ENCODE measurements at places on chromosomes 2 and 18.

DNA sequence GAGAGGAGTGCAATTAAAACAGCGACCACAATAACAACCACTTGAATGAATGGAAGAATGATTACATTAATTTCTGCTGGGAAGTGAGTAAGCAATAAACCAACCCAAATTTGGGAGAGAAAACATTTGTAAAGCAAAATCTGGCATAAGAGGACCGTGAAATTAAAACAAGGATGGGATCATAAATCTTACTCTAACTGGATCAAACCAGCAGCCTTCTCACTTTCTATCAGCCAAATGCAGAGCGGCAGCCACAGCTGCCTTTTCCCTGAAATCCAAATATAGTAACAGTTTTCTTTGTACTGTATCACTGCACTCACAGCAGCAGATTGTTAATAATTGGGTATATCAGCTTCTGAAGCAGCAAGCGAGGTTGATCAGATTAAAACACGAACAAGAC is 245.2 kb upstream of the REG3G start:
- no peak for DNase-seq

GRCh38 chr2:95354925-95355324 is 47.6 kb upstream of the FAHD2A start:
- DNase-seq = no peak

- DNase-seq = no peak
Observed at GRCh38 chr2:69067026-69067630, 54.1 kb downstream of the ANTXR1 start.

DNA sequence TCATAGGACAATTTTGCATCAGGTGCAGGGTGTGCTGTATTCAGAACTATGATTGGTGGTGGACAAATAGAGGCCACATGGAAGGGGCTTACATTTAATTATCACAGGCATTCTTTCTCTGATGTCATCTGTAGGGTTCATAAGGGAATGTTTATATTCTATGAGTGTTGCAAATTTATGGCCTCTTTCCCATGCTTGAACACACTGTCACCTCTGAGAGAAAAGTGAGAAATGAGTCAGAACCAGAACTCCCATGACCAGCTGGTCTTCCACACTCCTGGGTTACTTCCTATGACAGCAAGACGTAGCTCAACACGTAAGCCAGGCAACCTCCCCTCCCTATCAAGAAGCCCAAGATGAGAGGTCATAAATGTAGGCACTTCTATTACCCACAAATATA is 310.8 kb downstream of the PIEZO2 start:
- no peak for DNase-seq

DNA sequence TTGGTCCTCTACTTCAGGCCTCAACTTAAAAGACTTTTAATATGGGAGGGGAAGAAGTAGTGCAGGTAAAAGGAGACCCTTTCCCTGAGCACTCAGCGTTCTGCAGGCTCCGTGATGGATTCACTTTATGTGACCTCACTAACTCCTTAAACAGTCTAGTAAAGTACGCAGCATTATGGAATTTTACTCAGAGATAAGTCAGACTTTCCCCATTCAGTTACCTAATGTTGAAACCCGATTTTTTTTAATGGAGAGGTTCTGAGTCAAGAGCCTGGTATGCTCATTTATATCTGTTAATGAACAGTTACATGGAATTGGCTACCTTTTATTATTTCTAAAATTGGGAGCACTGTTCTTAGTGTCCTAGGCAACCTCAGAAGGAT is 34.1 kb downstream of the RASGRP3 start:
- no peak for DNase-seq

DNA sequence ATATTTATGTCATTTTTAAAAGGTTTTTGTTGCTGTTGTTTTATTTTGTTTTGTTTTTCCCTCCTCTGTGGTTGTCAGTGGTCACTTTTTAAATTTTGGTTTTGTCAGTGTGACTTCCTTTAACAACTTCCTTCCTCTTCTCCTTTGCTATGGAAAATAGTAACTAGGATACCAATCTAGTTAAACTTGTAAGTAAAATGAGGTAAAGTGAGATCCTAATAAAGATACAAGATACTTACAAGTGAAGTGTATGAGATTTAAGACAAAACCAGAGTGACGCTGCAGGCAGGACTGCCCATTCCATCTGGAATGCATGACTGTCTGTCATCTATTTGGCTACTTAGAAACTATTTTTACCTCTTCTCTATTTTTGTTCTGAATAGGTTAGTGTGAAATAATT is 30.6 kb upstream of the CREB1 start:
- no peak for DNase-seq

- DNase-seq = no peak
Observed at GRCh38 chr18:74228312-74228711, 63.5 kb downstream of the CYB5A start.

DNA sequence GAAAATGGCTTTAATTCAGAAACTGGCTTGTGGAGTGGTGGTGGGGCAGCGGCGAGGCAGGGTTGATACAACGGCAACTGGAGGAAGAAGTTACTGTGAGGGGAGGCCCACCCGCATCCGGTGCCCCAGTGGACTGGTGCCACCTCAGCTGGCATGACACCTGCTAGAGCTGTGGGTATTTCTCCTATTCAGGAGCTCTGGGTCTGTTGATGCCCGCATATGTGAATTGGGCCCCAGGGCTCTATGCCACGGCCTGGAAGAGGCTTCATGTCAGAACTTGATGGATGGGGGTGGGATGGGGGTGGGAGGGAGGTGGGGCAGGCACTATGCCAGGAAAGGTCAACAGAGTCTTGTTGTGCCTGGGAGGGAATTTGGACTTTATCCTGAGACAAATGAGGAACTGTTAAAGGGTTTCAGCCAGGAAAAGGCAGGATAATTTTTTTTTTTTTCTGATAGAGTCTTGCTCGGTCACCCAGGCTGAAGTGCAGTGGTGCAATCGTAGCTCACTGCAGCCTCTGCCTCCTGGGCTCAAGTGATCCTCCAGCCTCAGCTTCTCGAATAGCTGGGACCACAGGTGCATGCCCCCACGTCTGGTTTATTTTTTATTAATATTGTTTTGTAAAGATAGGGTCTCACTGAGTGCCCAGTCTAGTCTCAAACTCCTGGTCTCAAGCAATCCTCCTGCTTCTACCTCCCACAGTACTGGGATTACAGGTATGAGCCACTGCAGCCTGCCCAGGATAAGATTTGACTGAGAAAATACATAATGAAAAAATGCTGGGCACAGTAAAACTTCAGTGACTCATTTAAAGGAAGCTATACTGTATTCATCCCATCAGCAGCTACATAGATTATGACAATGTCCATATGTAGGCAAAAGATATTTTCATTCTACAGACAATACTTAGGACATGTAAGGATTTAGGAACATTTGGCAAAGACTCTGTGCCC is 52.6 kb downstream of the SH2D6 start:
- DNase-seq = no peak

GRCh38 chr2:6168485-6168884 is 476.3 kb downstream of the SOX11 start:
- DNase-seq = no peak

DNA sequence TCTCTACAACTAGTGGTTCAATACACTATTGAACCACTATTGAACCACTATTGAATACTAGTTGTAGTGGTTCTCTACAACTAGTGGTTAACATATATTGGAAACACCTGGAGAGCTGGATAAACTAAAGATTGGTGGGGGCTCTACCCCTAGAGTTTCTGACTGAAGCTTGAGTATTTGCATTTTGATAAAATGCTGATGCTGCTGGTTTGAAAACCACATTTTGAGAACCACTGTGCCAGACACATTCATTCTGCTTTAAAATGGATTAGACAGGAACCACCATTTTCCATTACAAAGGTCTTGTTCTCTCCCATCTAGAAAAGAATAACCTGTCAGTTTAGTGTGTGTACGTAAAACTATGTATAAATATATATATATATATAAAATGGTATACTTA is 133.3 kb downstream of the TMEM247 start:
- DNase-seq = no peak
